ENCODE measurements at places on chromosomes 7 and 10. TPM values are rescaled to one million over a fixed set of nuclear protein-coding genes. Genes with fewer than 3 reads are reported as not detected.

DNA sequence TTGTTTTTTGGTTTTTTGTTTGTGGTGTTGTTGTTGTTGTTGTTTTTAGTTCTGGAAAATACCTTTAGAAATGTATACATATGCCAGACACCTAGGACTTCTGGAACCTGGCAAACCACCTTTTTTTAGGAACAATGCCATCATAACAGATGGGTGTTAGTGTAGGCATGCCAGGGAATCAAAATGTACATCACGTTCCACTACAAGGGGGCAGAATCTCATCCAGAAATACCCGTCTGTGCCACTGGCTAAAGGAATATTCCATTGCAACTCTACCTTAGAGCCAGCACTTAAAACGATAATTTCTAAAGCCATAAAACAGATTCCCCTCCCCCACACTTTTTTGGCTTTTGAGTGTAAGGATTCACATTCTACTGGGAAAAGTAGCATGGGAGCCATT, 239.8 kb downstream of the ETV1 start:
- H3K4me3 ChIP-seq: no peak overlapping the region
- no peaks in the 10 kb centered on the region for H3K4me1 ChIP-seq
- no peak for DNase-seq
- H3K36me3 ChIP-seq: no peaks in the 10 kb centered on the region

DNA sequence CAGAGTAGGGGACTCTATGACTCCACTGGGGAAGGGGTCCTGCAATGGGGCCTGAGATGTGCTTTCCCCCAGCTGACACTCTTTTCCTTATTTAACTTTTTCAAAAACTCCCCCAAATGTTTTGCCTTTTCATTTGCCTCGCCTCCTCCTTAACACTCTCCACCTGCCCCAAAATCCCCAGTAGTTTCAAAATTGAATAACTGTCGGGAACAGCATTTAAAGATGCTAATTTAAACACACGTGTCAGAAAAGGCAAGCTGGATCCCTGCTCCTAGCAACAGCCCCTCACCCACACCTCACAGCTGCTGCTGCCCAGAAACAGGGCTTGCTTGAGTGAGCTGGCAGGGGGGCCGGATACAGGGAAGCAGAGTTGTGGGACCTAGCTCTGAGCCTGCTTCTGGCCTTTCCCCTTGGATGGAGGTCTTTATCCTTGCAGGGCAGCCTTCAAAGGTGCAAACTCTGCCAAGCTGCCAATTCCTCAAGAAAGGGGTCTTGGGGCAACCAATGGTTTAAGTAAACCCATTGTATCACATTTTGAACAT, 115.3 kb downstream of the KCNMA1 start:
- H3K4me1 ChIP-seq: no peaks in the 10 kb centered on the region
- H3K4me3 ChIP-seq: no peak overlapping the region
- no peaks in the 10 kb centered on the region for H3K27me3 ChIP-seq
- DNase-seq: no peak

DNA sequence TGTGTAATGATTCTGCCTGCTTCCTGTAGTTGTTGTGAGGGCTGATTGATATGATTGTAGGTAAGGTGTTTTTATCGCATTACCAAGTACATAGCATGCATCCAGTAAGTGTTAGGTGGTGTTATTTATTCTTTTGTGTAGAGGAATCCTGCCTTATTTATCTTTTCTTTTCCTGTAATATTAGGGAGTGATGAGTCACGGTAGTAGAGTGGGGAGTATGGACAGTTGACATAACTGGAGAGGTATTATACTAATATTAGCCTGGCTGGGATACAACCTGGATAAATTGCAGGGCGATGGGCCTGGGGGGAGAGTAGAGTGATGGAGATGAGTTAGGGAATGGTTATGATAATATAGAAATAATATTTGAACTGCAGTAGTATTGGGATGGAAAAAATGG, 9.8 kb downstream of the SDK1 start:
- H3K27me3 ChIP-seq: no peaks in the 10 kb centered on the region
- H3K36me3 ChIP-seq: no peaks in the 10 kb centered on the region
- no peak overlapping the region for H3K4me3 ChIP-seq
- DNase-seq: no peak

DNA sequence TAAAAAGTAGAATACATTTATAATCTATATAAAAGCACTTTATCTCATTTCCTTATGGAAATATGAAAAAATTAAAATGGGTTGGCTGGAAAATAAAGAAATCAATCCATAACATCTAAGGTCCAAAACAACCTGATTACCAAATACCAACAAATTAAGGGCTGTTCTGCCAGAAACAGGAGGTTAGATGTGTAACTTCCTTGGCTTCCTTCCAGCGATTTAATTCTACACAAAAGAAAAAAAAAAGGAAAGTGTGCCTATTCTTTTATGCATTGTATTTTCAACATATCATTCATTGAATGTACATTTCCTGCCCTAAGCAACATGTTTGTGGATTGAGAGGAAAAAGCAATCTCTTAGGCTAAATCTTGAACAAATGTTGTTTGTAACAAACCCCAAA, 36.2 kb upstream of the USP6NL start:
- H3K4me1 ChIP-seq: no peaks in the 10 kb centered on the region
- H3K27ac ChIP-seq: no peak overlapping the region
- H3K27me3 ChIP-seq: no peaks in the 10 kb centered on the region
- no peaks in the 10 kb centered on the region for H3K36me3 ChIP-seq
- no peak overlapping the region for H3K4me3 ChIP-seq

DNA sequence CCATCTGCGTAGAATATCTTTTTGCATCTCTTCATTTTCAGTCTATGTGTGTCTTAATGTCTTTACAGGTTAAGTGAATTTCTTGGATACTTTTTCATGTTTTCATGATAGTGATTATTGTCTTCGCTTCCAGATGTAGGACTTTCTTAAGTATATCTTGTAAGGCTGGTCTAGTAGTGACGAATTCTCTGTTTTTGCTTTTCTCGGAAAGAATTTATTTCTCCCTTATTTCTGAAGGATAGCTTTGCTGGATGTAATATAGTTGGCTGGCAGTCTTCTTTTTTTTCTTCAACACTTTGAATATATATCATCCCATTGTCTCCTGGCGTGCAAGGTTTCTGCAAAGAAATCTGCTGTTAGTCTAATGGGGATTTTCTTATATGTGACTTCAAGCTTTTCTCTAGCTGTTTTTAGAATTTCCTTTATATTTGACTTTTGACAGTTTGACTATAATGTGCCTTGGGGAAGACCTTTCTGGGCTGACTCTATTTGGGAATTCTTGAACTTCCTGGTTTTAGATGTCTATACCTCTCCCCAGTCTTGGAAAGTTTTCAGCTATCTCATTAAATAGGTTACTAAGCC, 14.3 kb downstream of the GTPBP4 start:
- H3K27me3 ChIP-seq: no peaks in the 10 kb centered on the region
- H3K4me3 ChIP-seq: no peak overlapping the region
- H3K27ac ChIP-seq: no peak overlapping the region
- peaks cover 48% of the 10 kb centered on the region for H3K36me3 ChIP-seq

DNA sequence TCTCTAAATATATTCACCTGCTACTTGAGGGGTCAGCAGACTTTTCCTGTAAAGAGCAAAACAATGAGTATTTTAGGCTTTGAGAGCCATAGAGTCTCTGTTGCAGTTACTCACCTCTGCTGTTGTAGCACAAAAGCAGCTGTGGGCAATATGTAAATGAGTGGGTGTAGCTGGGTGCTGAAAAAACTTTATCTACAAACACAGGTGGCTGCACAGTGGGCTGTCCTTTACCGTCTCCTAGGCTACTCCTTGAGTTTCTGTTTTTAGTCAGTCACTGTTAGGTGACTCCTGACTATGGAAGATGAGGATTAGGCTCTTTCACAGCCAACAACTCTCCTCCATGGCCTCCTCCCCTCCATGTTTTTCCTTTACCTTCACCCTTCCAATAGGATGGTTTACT, 286.1 kb upstream of the C7orf33 start:
- no peak overlapping the region for H3K4me3 ChIP-seq
- peaks cover 7% of the 10 kb centered on the region for H3K4me1 ChIP-seq
- DNase-seq: no peak
- no peaks in the 10 kb centered on the region for H3K36me3 ChIP-seq
- H3K27ac ChIP-seq: no peak overlapping the region
- H3K27me3 ChIP-seq: no peaks in the 10 kb centered on the region

GRCh38 chr10:118832241-118832651, 77.5 kb upstream of the CACUL1 start:
- H3K27ac ChIP-seq: no peak overlapping the region
- no peaks in the 10 kb centered on the region for H3K27me3 ChIP-seq
- H3K4me3 ChIP-seq: no peak overlapping the region
- H3K36me3 ChIP-seq: no peaks in the 10 kb centered on the region
- H3K4me1 ChIP-seq: no peaks in the 10 kb centered on the region

DNA sequence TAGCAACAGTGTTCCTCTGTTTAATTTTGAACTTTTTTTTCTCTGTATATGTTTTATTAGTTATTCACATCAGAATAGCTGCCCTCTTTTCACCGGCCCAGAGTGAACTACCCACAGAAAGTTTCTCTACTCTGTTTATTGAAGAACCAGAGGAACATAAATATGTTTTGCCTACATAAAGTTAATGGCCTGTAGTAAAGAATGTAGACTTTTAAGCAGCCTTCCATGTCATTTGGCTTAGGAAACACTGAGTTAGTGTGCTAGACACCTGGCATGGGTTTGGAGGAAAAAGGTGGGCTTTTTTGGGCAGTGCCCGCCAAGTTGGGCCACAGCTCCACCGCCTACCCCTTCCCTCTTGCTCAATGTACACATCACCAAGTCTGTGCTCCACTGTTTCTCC, 8.9 kb upstream of the MEST start:
- no peaks in the 10 kb centered on the region for H3K36me3 ChIP-seq
- H3K27me3 ChIP-seq: no peaks in the 10 kb centered on the region
- H3K4me1 ChIP-seq: no peaks in the 10 kb centered on the region
- H3K4me3 ChIP-seq: no peak overlapping the region
- H3K27ac ChIP-seq: no peak overlapping the region

- H3K4me3 ChIP-seq: no peak overlapping the region
- H3K27ac ChIP-seq: no peak overlapping the region
- no peaks in the 10 kb centered on the region for H3K36me3 ChIP-seq
- peak; percentile 10 for DNase-seq
- no peaks in the 10 kb centered on the region for H3K27me3 ChIP-seq
Measured at GRCh38 chr10:1548146-1548545, 189.2 kb downstream of the ADARB2 start.

- no peak overlapping the region for H3K4me3 ChIP-seq
- no peaks in the 10 kb centered on the region for H3K36me3 ChIP-seq
- H3K4me1 ChIP-seq: no peaks in the 10 kb centered on the region
- DNase-seq: no peak
- H3K27ac ChIP-seq: no peak overlapping the region
Measured at GRCh38 chr10:23310404-23310803, 34.2 kb downstream of the C10orf67 start.

DNA sequence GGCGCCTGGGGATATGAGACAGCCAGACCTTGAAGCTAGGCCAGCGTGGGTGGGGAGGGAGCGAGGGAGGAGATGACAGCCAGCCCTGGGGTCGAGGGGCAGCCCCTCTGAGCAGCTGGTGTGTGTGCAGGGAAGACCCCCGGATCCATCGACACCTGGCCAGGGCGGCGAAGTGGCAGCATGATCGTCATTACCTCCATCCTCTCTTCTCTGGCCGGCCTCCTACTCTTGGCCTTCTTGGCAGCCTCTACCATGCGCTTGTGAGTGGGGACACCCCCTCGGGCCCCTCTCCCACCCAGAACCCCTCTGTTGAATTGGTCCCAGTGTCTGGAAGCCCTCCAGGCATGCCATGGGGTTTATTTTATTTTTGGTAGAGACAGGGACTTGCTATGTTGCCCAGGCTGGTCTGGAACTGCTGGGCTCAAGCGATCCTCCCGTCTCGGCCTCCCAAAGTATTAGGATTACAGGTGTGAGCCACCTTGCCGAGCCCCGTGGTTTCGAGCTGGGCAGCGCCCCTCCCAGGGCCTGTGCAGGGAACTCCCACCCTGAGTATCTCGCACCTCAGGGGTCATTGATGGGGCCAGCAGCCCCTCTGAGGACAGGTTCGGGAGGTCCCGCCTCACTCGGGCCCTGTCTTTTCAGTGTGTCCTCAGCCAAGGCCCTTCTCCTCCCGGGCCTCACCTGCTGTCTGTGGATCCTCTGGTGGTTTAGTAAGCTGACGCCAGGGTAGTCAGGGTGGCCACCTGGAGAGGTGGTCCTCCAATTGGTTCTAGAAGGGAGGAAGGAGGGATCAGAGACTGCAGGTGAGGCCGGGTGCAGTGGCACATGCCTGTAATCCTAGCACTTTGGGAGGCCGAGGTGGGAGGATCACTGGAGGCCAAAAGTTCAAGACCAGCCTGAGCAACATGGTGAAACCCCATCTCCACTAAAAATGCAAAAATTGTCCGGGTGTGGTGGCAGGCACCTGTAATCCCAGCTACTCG, 3.8 kb downstream of the UPK3B start:
- H3K4me1 ChIP-seq: no peaks in the 10 kb centered on the region
- no peak overlapping the region for H3K27ac ChIP-seq
- DNase-seq: no peak

- no peak overlapping the region for H3K27ac ChIP-seq
- no peaks in the 10 kb centered on the region for H3K36me3 ChIP-seq
- no peaks in the 10 kb centered on the region for H3K27me3 ChIP-seq
- H3K4me1 ChIP-seq: no peaks in the 10 kb centered on the region
- no peak for DNase-seq
Measured at GRCh38 chr7:137408126-137408525, 64.6 kb upstream of the PTN start.

- no peaks in the 10 kb centered on the region for H3K36me3 ChIP-seq
- H3K4me1 ChIP-seq: no peaks in the 10 kb centered on the region
- no peak overlapping the region for H3K27ac ChIP-seq
- DNase-seq: no peak
- no peak overlapping the region for H3K4me3 ChIP-seq
- H3K27me3 ChIP-seq: no peaks in the 10 kb centered on the region
Measured at GRCh38 chr7:41830271-41830670, 127.4 kb upstream of the INHBA start.

- no peak overlapping the region for H3K27ac ChIP-seq
- no peaks in the 10 kb centered on the region for H3K36me3 ChIP-seq
- no peak for DNase-seq
- H3K27me3 ChIP-seq: no peaks in the 10 kb centered on the region
Measured at GRCh38 chr7:77157446-77157845, 35.0 kb downstream of the CCDC146 start.

DNA sequence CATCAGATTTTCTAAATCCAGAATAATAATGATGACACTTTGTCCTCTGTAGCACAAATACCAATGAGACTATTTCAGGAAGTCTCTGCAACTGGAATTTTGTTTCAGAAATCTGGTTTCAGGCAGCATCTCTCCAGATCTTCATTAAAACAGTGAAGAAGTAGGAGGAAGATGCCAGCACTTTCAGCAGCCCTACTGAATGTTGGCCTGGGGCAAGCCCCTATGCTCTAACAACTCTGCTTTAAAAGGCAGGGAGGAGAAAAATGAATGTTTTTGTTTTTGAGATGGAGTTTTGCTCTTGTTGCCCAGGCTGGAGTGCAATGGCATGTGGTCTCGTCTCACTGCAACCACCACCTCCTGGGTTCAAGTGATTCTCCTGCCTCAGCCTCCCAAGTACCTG, 7.2 kb upstream of the CAV1 start:
- no peak for DNase-seq
- no peaks in the 10 kb centered on the region for H3K36me3 ChIP-seq
- no peak overlapping the region for H3K4me3 ChIP-seq
- H3K27me3 ChIP-seq: no peaks in the 10 kb centered on the region

Gene SFTPA1
- total RNA-seq: not detected

Gene ANKRD1
- 5.0 TPM for total RNA-seq

Gene CAMK2G
- 8.8 TPM for total RNA-seq

Gene NPSR1
- not detected for total RNA-seq

Gene PALS2
- 12.2 TPM for total RNA-seq

Gene INMT
- 14.7 TPM for total RNA-seq

Gene NKX2-3
- not detected for total RNA-seq

Measured in right lobe of liver (tissue), 6 donors.